ENCODE measurements at places on chromosomes 4 and X.

DNA sequence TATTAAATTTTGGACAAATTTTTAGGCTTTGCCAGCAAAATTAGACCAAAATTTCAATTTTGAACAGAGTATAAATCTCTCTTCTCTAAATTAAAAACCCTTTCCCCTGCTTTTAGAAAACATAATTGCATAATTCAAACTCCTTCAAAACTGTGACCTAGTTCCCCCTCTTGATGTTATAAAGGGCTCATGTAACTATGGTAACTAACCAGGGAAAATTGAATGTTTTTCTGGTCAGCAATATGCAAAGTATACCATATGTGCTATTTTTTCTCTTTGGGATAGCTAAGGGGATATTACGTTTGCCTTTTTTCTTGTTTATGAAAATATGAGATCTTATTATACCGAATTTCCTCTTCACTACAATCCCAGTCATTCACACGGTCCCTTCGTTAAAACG, 5.1 kb upstream of the ING2 start:
- no peak for DNase-seq

DNA sequence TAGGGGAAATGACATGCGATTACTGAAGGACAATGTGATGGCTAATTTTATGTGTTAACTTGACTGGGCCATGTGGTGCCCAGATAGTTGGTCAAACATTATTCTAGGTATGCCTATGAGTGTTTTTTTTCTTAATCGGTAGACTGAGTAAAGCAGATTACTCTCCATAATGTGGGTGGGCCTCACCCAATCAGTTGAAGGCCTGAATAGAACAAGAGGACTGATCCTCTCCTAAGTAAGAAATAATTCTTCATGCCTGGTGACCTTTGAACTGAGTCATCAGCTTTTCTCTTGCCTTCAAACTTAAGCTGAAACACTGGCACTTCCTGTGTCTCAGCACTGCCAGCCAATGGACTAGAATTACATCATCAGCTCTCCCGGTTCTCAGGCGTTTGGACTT, 164.0 kb upstream of the FGF13 start:
- no peak for DNase-seq

GRCh38 chrX:14896273-14896672, 23.1 kb downstream of the MOSPD2 start:
- DNase-seq, result no peak

DNA sequence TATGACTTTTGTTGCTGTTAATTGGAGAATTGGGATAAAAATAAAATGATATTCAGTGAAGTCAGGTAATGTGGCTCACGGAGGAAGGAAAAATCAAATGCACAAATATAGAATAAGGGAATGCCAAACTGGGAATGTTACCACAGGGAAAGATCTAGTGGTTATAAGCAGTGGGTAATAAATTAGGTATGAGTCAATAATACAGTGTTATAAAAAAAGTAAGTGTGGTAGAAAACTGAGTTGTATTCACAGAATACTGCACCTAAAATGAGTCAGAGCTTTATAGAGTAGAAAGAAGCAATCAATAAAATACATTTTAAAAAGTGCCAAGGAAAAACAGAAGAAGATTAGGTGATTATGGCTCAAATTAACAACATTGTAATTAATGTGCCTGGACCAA, 34.5 kb downstream of the INTS12 start:
- no peak for DNase-seq

- DNase-seq, result no peak
Measured at GRCh38 chr4:38688676-38689355, 24.8 kb downstream of the KLF3 start.

DNA sequence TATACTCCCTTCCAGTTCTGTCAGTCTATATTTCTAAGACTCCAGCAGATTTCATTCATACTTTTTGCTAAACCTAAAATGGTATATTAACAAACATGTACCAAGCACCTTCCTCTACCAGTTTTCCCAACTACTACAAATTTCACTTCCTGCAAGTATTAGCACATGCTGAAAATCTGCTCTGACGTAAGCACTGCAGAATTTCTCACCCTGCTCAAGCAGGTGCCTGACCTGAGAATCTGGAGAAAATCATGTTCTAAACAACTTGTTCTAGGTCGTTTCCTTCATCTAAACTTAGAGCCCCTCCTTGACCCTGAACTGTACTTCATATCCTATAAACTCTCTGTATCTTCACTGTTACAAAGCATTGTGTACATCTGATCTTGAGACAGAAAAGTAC, 380.7 kb upstream of the NOCT start:
- no peak for DNase-seq
